ENCODE measurements at places on chromosomes 12 and 14. TPM values are rescaled to one million over a fixed set of nuclear protein-coding genes. Genes with fewer than 3 reads are reported as not detected.

- no peak for DNase-seq
Observed at GRCh38 chr12:102652645-102653313, 172.4 kb upstream of the IGF1 start.

GRCh38 chr14:55610713-55611370 is 30.8 kb downstream of the KTN1 start:
- no peak for DNase-seq

DNA sequence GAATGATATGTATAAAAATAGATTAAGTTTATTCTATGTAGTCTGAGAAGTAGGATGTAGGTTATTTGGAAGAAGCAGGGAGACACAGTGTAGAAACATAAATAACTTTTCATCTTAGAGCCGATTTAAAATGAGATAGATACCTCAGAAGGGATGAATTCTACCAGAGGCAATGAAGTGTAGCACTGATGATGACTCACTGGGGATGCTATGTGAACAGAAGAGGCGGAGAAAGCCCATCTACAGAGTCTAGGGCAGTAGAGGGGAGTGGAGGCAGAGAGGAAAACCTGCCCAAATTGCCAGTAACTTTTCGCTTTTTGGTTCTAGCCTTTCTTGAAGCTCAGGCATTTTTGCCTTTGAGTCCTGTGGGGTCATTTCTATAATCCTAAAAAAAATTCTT is 451.8 kb downstream of the ATP23 start:
- DNase-seq, result peak; percentile 79

DNA sequence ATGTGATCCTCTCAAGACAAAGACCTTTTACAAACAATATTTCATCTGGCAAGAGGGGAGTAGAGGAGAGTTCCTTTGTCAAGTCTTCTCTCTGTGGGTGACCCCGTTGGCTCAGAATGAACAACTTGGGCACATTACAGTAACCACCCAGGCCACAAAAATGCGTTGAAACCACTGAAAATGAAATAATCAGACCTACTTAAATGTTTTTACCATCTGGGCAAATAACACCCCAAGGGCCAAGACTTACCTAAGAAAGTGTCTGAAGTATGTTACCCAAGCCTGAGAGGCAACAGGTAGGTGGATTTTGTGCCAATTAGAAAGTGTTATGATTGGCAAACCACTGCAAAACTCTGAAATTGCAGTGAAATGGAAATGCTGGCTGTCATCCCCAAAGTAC is 1.3 kb downstream of the TC2N start:
- peak; percentile 57 for DNase-seq

DNA sequence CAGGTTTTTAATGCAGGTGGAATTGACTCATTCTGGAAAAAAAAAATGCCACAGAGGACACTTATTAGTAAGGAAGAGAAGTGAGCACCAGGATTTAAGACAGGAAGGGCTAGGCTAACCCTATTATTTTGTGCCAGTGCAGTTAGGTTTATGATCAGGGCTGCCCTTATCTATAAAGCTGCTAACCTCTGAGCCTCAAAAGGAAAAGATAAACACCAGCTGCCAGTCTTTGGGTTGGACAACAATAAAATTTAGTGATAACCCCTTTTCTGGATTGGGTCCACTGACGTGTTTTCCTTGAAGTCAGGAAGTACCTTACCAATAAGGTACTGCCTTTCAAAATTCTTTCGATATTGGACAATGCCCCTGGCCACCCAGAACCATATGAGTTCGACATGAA is 128.9 kb downstream of the NUBPL start:
- no peak for DNase-seq

GRCh38 chr12:6226679-6227051 is 26.5 kb downstream of the CD9 start:
- DNase-seq, result no peak

- no peak for DNase-seq
Observed at GRCh38 chr14:100135073-100135472, 24.4 kb downstream of the DEGS2 start.

GRCh38 chr14:88196925-88197324 is 126.1 kb downstream of the KCNK10 start:
- no peak for DNase-seq

DNA sequence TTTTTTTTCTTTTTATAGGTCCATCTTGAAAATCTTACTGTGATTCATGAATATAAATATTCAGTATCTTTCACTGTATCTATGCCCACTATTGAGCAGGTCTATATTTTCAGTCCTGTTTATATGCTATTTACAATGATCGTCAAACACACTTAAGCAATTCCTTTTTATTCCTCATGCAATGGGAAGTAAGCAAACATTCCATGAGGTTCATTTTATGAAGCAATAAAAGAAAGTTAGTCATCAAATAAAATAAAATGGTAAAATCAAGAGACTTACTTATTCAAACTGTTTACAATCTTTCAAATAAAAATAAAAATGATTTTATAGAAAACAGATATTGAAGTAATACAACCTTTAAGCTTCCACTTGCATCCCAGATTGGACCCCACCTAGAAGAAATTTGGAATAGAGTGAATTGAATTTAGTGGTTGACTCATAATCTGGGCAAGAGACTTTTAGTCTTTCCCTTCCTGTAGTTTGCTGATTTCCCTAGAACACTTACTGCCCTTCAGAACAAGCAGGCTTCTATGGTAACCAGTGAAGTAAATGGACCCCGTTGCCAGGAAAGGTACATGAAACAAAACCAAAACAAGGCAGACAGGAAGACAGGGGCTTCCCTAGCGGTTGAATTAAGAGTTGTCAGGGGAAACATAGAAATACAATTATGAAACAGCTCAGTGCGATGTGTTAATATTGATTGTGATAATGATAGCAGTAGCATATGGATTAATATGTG is 241.0 kb upstream of the ATP2B1 start:
- peak; percentile 90 for DNase-seq

GRCh38 chr12:6896846-6897435 is 7.7 kb upstream of the LRRC23 start:
- no peak for DNase-seq

DNA sequence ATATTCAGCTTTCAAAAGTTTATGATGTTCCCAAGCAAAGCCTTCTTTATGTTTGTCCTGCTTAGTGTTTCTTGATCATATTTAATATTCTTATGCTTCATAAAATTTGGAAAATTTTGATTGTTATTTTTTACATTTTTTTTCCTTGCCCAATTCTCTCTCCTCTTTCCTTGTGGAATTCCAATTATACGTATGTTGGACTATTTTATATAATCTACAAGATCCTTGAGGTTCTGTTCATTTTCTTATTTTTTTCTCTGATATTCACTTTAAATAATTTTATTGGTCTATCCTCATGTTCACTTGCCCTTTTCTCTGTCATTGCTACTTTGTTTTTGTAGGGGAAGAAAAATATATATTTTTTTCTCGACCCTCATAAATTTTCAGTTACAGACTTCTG is 167.7 kb downstream of the DYRK2 start:
- DNase-seq, result peak; percentile 10

DNA sequence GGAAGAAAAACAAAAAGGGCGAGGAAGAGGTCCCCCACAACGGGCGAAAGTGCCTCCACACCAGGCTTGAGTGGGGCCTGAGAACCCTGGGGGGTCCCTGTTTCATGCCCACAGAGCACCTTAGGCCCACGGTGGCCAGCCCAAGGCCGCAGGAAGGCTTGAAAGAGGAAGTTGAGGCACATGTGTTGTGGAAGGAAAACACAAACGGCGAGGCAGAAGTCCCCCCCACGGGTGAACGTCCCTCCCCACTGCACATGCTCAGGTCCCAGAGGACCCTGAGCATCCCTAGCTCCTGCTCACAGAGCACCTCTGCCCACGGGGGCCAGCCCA is 371.5 kb downstream of the ALG10 start:
- DNase-seq, result no peak

- no peak for DNase-seq
Observed at GRCh38 chr14:98692832-98693231, 579.2 kb downstream of the BCL11B start.

DNA sequence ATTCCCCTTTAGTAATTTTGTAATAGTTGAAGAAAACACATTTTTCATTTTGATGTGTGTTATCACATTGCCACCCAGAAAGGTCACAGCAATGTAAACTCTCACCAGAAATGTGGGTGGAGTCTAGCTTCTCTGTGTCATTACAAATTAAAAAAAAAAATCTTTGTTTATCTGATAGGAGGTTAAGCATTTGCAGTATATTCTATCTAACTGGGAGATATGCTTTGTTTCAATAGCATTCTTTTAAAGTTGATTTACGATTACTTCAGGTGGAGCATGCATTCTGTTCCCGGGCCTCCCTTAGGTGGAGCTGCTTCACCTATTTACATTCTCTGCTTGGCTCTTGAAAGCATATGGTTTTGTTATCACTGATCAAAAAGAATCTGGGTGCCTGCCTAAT is 7.8 kb downstream of the ADIPOR2 start:
- no peak for DNase-seq

- peak; percentile 90 for DNase-seq
Observed at GRCh38 chr12:78290606-78291345, 460.1 kb downstream of the NAV3 start.

- DNase-seq, result peak; percentile 98
Observed at GRCh38 chr12:41992022-41992421, 152.7 kb downstream of the GXYLT1 start.

DNA sequence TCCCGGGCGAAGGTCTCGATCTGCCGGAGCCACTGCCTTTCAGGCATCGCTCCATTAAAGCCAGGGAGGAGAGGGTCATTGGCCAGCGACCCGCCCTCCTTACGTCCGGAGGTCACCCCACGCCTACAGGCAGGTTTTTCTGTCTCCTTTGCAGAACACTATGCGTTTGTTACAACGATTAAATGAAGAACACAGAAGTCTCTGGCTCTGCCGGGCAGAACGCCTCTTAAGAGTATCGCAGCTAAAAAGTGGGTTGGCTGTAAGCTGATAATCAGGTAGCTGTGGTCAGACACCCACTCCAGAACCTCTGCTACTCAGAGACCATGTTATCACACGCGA is 15.0 kb downstream of the OTX2 start:
- no peak for DNase-seq

GRCh38 chr14:74429221-74429691 is 3.2 kb upstream of the SYNDIG1L start:
- DNase-seq, result no peak

DNA sequence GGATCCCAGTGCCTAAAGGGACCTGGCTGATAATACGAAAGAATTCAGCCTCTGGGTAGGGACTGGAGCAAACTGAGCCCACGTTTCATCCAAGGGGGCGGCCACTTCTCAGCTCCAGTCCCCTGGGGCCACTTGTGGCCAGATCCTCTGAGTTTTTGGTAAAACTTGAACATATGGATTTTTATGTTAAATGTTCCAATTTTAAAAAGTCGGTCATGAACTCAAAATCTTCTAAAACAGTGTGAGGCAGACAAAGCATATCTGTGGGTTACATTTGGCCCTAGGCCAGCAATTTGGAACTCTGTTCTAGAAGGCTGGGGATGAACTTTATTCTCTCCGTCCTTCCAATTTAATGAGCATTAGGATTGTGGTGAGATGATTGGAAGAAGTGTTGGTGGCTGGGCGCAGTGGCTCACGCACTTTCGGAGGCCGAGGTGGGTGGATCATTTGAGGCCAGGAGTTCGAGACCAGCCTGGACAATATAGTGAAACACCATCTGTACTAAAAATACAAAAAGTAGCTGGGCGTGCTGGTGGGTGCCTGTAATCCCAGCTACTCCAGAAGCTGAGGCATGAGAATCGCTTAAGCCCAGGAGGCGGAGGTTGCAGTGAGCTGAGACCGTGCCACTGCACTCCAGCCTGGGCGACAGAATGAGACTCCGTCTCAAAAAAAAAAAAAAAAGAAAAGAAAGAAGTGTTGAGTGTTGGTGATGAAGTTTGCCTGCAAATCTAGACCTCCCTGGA is 3.0 kb upstream of the PPP1CC start:
- DNase-seq, result no peak

DNA sequence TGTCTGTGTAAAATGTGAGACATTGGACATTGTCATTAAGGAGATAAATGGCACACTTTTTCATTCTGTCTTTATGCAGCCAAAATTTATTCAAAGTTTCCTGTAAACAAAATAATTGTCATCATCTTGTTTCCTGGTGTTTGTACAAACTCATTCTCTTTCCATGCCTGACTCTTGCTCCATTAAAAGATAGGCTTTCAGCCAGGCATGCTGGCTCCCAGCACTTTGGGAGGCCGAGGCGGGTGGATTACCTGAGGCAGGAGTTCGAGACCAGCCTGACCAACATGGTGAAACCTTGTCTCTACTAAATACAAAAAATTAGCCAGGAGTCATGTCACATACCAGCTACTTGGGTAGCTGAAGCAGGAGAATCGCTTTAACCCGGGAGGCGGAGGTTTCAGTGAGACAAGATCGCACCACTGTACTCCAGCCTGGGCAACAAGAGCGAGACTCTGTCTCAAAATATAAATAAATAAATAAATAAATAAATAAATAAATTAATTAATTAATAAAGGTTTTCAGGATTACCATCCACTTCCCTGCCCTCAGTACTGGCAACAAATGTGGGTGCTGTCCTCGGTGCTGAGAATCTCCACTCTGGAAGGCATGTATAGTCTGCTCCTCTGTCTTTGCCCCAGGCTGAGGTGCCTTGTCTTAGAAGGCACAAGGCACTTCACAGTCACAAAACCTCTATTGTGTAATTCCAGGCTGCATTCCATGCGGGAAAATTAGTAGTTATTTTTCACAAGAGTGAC is 83.2 kb downstream of the PAH start:
- DNase-seq, result peak; percentile 6

- no peak for DNase-seq
Observed at GRCh38 chr14:61876362-61877034, 114.3 kb downstream of the SNAPC1 start.

GRCh38 chr12:128178966-128179365 is 88.0 kb upstream of the TMEM132C start:
- peak; percentile 75 for DNase-seq

Gene WNT1
- total RNA-seq, result not detected

Gene KRT73
- total RNA-seq, result not detected

Gene CCDC38
- not detected for total RNA-seq

Gene SLC5A8
- total RNA-seq, result not detected

Gene KRT80
- 27.3 TPM for total RNA-seq

Gene CPM
- 90.3 TPM for total RNA-seq

Gene CLEC4D
- total RNA-seq, result not detected

Gene RAD51AP1
- 17.4 TPM for total RNA-seq

Gene RDH5
- 2.7 TPM for total RNA-seq

Gene HVCN1
- total RNA-seq, result 0.50 TPM

Gene RPGRIP1
- 0.05 TPM for total RNA-seq

Gene KLRD1
- 4.1 TPM for total RNA-seq

Gene NGB
- total RNA-seq, result 0.35 TPM
